ENCODE measurements at places on chromosomes 4 and X.

GRCh38 chr4:24720436-24720835 lies 74.9 kb upstream of the SOD3 start:
- H3K27ac ChIP-seq, result no peak overlapping the region
- no peaks in the 10 kb centered on the region for H3K27me3 ChIP-seq
- H3K4me1 ChIP-seq, result no peaks in the 10 kb centered on the region
- H3K36me3 ChIP-seq, result no peaks in the 10 kb centered on the region
- no peak for DNase-seq
- H3K4me3 ChIP-seq, result no peak overlapping the region

- no peak for DNase-seq
- H3K27ac ChIP-seq, result no peak overlapping the region
- no peak overlapping the region for H3K4me3 ChIP-seq
- no peaks in the 10 kb centered on the region for H3K36me3 ChIP-seq
- H3K27me3 ChIP-seq, result no peaks in the 10 kb centered on the region
These were observed 590.9 kb upstream of the GNPDA2 start for GRCh38 chr4:45317276-45317675.

DNA sequence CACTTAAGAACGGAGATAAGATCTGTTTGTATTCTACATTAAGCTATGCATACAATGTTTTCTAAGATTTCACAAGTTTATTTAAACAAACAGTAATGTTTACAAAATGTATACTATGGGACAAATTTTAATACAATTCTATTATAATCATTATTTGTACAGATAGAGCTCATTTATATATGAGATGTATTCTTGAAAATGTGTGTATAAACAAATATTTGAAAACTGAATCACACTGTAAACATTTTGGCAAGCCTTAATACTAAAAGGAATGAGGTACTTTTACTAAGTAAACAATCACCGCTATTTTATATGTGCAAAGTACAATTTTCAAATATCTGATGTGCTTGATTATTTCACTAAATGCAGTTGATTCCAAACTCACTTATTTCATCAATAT lies 119.2 kb upstream of the MAB21L2 start:
- no peaks in the 10 kb centered on the region for H3K4me1 ChIP-seq
- H3K36me3 ChIP-seq, result no peaks in the 10 kb centered on the region
- H3K4me3 ChIP-seq, result no peak overlapping the region
- no peak for DNase-seq
- no peak overlapping the region for H3K27ac ChIP-seq
- no peaks in the 10 kb centered on the region for H3K27me3 ChIP-seq

DNA sequence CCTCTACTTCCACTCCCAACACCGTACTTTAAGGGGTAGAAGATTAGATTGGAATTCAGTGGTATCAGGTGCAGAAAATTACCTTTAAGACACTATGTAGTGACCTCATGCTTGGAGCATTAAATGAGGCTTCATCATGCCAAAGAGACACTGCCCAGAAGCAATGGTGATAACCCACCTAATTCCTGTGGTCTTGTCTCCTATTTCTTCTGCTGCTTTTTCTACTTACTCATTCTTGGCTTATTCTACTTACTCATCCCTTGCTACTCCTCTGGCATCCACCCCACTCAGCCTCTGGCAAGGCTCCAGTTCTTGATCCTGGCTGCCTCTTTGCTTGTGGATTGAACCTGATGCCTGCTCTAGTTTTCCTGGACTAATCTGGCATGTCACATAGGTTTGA lies 62.3 kb upstream of the ADAMTS3 start:
- H3K27ac ChIP-seq, result no peak overlapping the region
- no peaks in the 10 kb centered on the region for H3K27me3 ChIP-seq
- H3K36me3 ChIP-seq, result no peaks in the 10 kb centered on the region
- peak; percentile 41 for DNase-seq
- no peaks in the 10 kb centered on the region for H3K4me1 ChIP-seq
- H3K4me3 ChIP-seq, result no peak overlapping the region

DNA sequence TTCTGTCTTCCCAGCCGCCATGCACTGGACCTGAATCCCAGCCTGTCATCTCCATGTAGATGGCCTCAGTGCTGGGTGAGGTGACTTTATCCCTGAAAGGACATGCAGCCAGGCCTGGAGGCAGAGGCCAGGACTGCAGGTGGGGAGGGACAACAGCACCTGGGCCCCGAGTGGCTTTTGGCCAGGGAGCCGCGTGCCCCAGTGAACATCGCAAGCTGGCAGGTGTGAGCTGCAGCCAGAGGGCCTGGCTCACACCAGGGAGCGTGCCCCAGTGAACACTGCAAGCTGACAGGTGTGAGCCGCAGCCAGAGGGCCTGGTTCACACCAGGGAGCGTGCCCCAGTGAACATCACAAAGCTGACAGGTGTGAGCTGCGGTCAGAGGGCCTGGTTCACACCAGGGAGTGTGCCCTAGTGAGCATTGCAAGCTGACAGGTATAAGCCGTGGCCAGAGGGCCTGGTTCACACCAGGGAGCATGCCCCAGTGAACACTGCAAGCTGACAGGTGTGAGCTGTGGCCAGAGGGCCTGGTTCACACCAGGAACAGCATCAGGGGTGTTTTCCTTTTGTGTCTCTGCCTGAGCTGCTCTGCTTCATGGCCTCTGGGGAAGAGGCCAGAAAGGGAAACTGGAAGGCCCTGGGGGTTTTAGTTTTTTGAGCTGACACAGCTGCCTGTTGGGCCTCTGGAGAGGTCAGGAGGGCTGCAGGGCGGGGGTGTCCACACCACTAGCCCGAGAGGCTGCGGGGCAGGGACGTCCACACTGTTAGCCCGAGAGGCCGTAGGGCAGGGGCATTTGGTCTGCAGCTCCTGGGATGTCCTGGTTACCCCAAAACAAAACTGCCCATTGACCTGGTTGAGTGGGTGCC lies 22.7 kb upstream of the PSAPL1 start:
- peaks cover 29% of the 10 kb centered on the region for H3K27me3 ChIP-seq
- H3K4me1 ChIP-seq, result peaks cover 5% of the 10 kb centered on the region
- DNase-seq, result no peak
- H3K36me3 ChIP-seq, result no peaks in the 10 kb centered on the region
- no peak overlapping the region for H3K4me3 ChIP-seq

DNA sequence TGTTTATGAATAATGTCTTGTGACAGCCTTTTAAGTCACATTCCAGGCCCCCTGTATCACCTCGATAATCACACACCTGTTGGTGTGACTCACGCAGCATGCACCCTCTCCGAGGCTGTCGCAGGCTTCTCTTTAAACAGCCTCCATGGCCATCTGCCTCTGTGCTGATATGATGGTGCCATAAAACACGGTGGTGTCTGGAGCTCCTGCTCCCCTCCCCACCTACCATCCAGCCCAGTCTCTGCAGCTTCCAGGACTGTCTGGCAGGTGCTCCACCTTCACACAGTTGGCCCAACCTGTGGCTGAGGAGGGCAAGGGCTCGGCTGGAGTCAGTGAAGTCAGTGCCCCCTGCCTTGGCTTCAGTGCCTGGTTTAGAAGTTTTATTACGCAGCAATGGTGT lies 173.8 kb upstream of the RPL34 start:
- H3K4me1 ChIP-seq, result no peaks in the 10 kb centered on the region
- no peak overlapping the region for H3K4me3 ChIP-seq
- DNase-seq, result no peak
- H3K36me3 ChIP-seq, result no peaks in the 10 kb centered on the region

Data from psoas muscle (tissue), 8 donors.